ENCODE measurements at places on chromosomes 11 and 22.
A peak's percentile ranks its signal among the peaks of the same experiment; 100 is the strongest.

DNA sequence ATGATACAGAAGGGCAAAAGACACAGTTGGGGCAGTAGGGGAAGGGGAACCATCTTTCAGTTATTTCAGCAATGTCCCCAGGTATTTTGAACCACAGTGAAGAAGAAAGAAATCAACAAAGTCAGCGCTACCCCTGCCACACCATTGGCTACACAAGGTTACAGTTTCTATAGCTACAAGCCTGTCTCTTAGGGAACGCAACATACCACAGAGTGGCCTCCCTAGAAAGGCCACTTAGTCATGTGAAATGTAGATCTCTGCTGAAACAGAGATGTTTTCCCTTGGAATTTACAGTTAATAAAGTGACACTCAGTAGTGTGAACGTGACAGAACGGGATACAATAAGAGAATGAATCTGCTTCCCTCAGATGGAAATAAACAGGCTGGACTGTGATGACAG is 54.6 kb downstream of the MCHR1 start:
- no peak for DNase-seq

- no peak for DNase-seq
Observed at GRCh38 chr11:120867024-120867423, 156.9 kb upstream of the TBCEL start.

DNA sequence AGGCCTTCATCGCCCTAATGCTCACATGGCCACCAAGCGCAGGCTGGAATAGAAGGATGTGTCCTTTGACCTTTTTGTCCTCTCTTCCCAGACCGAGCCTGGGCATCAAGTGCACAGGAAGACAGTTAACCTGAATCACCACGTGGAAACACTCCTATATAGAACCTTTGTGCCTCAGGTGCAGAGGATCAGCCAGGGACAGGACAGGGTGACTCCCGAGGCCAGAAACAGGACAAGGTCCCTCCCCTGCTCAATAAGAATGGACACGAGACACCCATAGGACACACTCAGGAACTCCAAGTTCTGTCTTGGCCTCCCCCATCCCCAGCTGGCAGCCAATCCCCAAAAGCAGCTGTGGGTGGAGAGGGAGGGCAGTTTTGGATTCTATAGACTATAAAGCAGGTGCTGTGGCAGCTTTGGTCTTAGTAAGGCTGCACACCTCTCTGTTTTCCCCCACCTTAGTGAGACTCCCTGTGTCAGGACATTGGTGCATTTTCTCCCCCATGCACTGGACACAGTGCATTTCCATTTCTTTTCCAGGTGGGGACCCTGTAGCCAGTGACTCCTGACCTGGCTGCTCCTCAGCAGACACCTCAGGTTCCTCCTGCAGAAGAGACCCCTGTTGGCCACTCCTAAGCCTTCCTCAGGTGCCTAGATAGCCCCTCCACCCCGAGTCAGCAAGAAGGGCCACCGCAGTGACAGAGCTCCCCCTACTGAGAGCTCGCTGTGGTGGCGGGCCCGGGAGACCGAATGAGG is 43.6 kb upstream of the POU2AF1 start:
- DNase-seq, result peak; percentile 53

DNA sequence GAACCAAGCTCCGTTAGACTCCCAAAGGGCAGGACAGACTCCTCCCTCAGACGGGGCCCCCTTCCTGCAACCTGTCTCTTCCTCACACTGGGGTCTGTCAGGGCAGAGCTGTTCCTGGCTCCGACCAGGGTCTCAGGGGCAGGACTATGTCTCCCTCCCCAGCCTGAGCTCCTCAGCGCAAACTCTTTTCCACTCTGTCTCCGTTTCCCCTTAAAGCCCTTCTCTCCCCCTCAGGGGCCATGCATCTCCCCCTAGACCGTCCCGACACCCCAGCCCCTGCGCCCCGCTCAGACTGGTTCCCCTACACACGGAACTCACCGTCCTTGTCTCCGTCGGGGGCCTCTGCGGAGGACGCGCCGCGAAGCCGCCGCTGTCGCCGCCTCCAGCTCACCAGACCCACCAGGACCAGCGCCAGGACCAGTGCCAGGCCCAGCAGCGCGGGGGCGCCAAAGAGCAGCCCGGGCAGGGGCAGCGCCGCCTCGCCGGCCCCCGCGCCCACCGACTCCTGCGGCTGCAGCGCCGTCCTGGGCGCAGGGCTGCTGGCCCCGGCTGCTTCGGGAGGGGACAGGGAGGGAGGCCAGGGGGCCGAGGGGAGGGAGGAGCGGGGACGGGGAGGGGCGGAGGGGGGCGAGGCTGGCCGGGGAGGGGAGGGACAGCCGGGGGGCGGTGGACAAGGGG is 684 bp downstream of the TNFRSF13C start:
- DNase-seq, result peak; percentile 76

GRCh38 chr11:35293035-35293434 is 126.3 kb downstream of the SLC1A2 start:
- DNase-seq, result no peak

- DNase-seq, result no peak
Observed at GRCh38 chr22:44883011-44883421, 126.8 kb downstream of the PHF21B start.

DNA sequence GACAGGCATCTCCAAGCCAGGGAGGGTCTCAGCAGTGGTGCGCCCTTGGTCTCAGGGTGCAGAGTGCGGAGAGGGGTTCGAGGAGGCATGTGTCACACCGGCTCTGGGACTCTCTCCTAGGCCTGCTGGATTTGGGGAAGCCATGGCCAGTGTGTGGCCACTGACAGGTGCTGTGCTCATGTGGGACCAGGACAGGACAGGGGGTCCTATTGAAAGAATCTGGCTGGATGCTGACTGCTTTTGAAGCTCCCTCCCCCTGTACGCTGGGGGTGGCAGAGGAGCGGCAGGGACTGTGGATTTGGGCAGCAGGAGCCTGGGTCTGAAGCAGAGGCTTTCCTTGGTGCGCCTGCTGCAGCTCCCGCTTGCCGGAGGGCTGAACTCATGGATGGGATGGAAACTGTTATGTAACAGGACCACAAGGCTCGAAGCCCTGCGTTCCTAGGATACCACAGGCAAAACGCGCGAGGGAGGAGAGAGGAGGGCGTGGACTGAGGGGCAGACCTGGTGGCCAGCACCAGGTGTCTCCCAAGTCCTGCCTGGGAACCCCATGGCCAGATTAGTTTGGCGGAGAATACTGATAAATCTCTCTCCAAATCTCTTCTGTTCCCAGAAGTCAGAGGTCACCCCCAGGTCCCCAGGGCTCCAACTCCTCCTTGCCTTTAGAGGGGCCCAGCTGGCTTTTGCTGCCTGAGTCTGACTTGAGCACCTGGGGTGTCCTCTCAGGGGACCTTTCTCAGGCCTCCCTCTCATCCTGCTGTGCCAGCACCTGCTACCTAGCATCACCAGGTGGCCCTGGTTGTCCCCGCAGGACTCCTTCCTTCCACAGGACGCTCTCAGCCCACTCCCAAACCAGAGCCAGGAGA is 13.8 kb upstream of the TEF start:
- no peak for DNase-seq

DNA sequence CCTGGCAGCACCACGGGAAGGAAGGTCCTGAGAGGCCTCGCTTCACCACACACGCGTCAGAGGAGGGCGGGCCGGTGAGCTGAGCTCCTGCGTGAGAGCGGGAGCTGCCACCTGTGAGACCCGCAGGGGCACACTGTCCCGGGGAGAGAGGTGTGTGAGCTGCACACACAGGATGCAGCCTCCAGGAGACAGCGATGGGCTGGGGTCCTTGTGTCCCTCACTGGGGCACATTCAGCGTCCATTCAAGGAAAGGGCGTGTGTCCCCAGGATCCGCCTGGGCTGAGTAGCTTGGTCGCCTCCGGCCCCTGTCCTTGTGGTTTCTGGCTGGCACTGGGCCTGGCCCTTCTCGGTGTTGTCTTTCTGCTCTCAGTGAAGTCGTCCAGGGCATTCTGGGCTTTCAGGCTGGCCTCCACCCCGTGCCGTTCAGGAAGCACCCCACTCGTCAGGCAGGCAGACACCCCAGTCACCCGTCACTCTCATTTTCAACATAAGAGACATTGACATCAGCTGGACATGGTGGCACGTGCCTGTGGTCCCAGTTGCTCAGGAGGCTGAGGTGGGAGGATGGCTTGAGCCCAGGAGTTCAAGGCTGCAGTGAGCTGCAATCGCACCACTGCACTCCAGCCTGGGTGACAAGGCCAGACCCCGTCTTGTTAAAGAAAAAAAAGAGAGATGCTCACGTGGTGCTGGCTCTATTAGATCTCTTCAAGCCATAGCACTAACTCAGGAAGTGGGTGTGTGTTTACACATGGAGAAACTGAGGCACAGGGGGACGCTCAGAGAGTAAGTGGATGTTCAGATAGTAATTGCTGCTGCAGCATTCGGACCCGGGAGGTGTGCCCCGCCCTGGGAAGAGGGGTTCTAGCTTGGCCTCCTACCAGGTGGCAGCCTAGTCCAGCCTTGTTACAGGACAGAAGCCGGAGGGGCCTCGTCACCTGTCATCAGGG is 1081.6 kb downstream of the BRD1 start:
- DNase-seq, result no peak

DNA sequence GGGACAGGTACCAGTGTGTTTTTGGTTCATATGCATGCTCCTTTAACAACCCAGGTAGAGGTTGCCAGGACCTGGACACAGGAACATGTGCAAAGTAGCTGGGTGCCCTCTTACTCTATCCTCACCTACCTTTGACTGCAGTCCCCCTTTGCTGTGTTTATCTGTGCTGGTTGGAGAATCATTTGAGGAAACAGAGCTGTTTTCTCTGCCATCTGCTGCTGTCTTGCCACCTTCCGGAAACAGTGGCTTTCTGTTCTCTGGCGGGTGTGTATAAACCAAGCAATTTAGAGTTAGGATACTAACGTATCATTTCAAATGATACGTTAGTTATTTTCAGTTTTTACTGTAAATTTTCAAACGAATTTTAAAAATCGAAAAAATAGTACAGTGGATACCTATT is 171.9 kb upstream of the TTC12 start:
- no peak for DNase-seq

DNA sequence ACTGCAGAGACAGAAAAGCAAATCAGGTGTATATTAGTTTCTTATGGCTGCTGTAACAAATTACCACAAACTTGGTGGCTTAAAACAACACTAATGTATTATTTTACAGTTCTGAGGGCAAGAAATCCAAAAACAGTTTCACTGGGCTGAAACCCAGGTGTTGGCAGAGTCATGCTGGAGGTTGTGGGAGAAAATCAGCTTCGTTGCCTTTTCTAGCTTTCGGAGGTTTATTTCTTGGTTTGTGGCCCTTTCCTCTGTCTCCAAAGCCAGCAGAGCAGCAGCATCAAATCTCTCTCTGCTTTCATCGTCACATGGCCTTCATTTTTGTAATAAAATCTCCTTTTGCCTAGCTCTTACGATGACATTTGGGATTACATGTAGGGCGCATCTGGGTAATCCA is 33.0 kb upstream of the OR6M1 start:
- DNase-seq, result no peak

GRCh38 chr22:33684087-33684486 is 236.2 kb downstream of the LARGE1 start:
- DNase-seq, result no peak

GRCh38 chr22:25582946-25583345 is 18.5 kb downstream of the GRK3 start:
- no peak for DNase-seq

DNA sequence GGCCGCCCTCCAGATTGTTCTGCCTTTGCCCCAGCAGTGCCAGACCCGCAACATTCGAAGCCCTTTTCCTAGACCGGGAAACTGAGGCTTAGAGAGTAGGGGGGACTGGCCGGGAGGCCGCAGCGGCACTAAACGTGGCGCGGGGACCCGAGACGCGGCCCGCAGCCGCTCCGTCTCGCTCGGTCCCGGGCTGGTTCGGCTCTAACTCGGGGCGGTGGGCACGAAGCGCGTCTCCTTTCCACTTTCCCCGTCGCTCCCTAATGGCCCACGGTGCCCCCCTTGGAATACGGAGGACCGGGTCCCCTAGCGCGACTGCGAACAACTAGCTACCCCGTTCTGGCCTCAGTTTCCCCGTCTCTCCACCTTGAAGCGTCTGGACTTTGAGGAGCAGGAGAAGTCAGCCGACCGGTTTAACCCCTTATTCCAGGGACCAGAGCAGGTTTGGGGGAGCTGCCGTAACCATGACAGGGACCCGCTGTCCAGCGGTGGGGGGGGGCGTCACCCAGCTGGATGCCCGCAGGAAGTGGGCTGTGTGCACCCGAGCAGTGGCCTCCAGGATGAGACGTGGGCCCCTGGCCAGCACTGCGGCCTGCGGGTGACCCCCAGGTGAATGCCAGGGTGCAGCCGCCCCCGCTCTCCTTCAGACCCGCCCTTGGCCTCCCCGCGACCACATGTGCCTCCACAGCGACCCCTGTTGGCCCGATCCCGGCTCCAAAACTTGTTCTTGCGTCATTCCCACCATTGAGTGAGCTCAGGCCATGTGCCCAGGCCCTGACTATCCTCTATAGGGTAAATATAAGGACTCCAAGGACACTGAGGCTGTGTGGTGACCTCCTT is 1.1 kb downstream of the CDC42EP1 start:
- peak; percentile 81 for DNase-seq

DNA sequence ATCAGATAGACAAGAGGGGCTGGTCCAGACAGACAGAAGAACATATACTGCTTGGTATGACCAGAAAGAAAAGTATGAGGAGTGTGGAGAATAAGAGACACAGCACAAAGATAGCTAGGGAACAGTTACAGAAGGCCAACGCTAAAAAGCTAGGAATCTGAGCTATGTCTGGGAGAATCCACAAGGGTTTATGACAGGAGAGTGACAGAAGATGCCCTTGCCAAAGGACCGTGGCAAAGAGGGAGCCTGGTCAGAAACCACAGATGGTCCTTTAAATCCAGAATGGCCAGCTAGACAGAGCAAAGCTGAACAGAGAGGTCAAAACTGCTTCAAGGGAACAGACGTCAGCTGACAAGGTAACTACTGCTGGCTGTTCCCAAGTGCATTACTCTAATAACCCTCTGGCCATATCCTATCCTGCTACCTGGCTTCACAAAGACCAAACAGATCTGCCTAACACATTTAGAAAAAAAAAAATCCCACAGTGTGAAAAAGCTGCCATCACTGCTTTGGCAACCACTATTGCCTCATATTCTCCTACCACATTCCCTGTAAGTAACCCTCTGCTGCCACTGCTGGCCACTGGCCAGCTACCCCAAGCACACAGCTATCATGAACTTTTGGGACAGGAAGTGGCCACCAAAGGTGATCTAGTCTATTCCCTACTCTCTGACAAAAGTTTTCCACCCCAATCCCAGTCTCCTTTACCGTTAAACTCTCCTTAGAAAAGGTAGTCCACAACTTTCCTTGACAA is 7.3 kb downstream of the SERGEF start:
- DNase-seq, result no peak

DNA sequence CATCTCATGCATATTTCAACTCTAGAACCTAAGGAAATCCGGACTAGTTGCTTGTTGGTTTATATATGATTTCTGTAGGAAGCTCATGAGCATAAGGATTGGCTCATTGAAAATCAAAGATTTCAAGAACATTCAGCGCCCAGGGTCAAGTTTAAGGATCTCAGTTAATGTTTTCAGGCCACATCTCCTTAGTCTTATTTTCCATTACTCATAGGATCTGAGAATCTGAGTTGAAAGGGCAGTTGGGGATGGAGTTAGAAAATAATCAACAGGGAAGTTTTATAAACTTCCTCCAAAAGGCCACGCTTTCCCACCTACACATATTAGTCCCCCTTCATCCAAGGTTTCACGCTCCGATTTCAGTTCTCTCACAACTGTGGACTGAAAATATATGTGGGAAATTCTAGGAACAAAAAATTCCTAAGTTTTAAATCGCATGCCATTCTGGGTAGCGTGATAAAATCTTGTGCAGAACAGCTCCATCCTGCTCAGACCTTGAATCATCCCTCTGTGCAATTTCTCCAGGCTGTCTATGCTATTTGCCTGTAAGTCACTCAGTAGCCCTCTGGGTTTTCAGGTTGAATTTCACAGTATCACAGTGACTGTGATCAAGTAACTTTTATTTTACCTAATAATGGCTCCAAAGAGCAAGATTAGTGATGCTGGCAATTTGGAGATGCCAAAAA is 160.2 kb downstream of the KIRREL3 start:
- no peak for DNase-seq

All from activated T-cell treated with anti-CD3 and anti-CD28 coated beads, Interleukin-2, amount 50 U/mL, for 4 hours (primary cell).